ENCODE measurements at places on chromosomes 1 and 21.

DNA sequence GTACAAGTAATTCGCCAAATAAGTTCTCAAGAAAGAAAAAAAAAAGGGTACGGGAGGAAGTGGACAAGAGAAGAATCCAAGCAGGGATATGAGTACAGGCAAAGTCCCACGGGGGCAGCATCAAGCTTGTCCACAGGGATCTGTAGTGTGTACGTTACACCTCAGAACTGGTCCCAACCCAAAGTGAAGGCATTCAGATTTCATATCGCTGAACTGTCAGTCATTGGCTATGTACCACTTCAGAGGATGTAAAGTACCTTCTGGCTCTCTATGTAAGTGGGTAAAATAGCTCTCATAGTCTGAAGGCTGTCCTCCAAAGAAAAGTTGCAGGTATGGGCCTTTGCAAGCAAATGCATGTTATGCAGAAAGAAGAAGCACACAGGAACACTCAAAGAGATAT, 8.1 kb upstream of the CLCA4 start:
- no peak for DNase-seq

- no peak for DNase-seq
These were observed 3.9 kb downstream of the PSMB2 start for GRCh38 chr1:35637401-35637809.

- no peak for DNase-seq
These were observed 382 bp downstream of the GPBP1L1 start for GRCh38 chr1:45686015-45686287.

DNA sequence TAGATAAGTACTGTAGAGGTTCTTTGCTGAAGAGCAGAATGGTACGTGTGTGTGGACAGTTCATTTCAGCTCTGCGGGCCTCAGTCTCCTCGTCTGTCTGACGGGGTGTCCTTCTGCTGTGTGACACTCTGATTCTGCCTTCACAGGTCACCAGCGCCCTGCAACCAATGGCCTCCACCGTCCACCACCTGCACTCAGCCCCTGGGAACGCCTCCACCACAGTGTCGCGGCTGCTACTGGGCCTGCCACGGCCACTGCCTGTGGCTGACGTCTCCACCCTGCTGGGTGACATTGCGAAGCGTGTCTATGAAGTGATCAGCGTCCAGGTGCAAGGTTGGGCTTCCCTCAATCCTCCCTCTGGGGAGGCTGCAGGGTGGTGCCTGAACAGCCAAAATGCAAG, 17.0 kb downstream of the UMODL1 start:
- no peak for DNase-seq

DNA sequence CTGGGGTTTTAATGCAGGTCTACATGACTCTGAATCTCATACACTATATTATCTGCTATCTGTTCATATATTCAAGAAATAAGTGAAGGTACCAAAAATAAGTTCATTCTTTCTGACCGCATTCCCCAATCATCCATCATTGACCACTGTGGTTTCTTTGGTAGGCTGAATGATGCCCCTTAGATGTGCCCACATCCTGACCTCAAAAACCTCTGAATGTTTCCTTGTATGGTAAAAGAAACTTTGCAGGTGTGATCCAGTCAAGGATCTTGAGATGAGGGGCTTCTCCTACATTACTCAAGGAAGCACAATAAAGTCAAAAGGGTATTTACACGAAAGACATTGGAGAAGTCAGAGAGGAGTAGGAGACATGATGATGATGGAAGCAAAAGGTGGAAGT, 60.6 kb upstream of the LRRC8B start:
- DNase-seq = no peak

DNA sequence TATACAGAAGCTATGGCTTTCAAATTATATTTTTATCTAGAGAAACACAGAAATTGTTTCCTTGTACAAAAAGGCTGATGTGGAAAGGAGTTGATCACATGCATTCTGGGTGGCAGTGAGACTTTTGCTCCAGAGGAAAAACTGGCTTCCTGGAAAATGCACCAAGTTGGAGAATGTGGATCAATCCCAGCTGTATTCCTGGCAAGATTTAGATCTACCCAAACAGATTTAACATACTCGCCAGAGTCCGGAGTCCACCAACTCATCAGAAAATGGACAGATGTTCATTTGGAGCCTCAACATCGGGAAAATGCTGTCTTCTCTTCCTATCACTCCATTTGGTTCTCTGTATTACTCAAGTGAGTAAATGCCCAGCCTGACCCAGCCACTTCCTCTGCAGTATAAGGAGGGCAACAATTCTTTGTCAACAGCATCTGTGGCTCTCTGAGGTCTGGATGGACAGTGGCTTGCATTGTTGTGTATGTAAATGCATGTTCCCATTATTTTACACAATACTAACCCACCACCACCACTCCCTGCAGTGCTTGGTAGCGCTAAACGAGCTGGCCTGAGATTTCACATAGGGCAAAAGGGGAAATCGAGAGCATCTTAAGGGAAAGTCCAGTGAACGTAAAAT, 226.2 kb upstream of the IRF2BP2 start:
- no peak for DNase-seq

GRCh38 chr1:238752327-238752726, 634.0 kb upstream of the CHRM3 start:
- no peak for DNase-seq

DNA sequence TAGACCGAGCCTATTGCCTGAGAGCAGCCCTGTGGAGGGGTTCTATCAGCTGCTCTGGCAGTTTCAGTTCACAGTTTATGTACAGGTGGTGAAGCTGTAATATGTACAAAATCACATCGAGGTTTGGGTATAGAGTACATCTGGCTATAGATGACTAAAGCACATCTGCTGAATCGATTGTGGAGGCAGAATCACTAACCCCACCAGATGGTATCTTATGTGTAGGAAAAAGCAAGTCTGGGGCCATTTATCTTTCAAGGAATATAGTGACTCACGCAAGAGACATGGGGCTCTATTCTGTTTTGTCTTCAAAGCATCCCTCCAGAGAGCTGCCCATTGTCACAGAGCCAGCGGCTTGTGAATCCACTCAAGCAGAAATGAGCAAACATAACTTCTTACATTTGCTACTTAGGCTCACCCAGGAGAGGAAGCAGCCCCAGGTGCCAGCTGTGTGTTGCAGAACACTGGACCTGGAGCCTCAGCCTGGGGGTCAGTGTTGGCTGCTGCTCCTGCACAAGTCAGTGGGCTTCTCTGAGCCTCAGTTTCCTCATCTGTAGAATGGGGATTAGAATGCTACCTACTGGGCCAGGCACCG, 21.3 kb downstream of the MIIP start:
- no peak for DNase-seq

- no peak for DNase-seq
These were observed 56.6 kb downstream of the SYT6 start for GRCh38 chr1:114097109-114097508.

DNA sequence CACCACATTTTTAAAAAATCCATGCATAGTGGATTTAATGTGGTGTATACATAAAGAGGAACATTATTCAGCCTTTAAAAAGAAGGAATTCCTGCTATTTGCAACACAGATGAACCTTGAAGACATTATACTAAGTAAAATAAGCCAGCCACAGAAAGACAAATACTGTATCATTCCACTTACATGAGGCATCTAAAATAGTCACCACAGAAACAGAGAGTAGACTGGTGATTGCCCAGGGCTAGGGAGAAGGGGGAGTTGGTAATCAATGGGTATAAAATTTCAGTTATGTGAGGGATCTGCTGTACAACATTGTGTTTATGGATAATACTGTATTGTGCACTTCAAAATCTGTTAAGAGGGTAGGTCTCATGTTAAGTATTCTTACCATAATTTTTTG, 10.0 kb downstream of the FAM163A start:
- DNase-seq = no peak

- DNase-seq = no peak
These were observed 13.0 kb downstream of the GRHL3 start for GRCh38 chr1:24331961-24332673.

DNA sequence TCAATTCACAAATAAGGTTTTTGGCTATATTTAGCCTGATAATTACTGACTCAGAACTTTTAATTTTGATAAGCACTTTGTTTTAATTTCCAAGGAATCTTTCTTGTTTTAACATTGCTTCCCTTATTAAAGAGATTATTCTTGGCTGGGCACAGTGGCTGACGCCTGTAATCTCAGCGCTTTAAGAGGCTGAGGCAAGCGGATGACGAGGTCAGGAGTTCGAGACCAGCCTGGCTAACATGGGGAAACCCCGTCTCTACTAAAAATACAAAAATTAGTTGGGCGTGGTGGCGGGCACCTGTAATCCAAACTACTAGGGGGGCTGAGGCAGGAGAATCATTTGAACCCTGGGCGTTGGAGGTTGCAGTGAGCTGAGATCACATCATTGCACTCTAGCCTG, 13.8 kb downstream of the ALG14 start:
- DNase-seq = no peak

- DNase-seq = no peak
These were observed 24.9 kb downstream of the MAP3K7CL start for GRCh38 chr21:29155118-29155932.

- no peak for DNase-seq
These were observed 145.4 kb downstream of the GALNT2 start for GRCh38 chr1:230212405-230212936.

DNA sequence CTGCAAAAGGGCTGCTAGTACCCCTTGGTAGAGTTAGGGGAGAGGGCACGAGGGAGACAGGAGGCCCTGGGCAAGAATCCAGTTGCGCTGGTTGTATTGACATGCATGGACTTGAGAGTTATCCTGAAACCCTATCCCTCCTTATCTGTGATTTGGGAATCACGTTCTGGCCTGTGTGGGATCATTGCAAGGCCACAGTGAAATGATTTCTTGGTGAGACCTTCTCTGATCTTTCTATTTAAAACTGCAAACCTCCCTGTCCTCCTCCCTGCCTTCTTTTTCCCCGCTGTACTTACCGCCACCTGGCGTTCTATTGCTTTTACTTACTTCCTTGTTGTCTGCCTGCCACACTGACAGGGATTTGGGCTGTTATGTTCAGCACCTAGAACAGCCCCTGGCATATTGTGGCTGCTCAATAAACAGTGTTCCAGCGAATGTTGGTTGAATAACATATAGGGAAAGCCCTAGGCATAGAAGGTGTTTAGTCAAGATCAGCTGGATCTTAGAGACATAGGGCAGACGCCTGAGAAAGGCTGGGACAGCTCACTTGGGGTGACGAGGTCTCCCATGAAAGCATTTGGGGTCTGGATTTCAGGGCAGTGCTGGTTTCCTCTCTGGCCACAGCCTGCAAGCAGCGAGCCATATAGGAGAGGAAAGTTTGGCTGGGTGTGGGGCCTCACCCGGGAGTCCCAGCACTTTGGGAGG, 25.6 kb downstream of the ALPL start:
- DNase-seq = no peak

GRCh38 chr1:167923324-167924056, 9.6 kb upstream of the ADCY10 start:
- DNase-seq = no peak

GRCh38 chr1:169091480-169091941, 15.0 kb upstream of the ATP1B1 start:
- DNase-seq = no peak
